ENCODE measurements at places on chromosomes 7 and 10. TPM values are rescaled to one million over a fixed set of nuclear protein-coding genes. Genes with fewer than 3 reads are reported as not detected.

The VSTM4 gene
- total RNA-seq, result 10.0 TPM

The TSPAN13 gene
- total RNA-seq, result 5.6 TPM

The PRKG1 gene
- 24.5 TPM for total RNA-seq

The AZGP1 gene
- 2.5 TPM for total RNA-seq

- no peak for DNase-seq
Observed at GRCh38 chr10:46528675-46529615, 27.5 kb downstream of the GPRIN2 start.

DNA sequence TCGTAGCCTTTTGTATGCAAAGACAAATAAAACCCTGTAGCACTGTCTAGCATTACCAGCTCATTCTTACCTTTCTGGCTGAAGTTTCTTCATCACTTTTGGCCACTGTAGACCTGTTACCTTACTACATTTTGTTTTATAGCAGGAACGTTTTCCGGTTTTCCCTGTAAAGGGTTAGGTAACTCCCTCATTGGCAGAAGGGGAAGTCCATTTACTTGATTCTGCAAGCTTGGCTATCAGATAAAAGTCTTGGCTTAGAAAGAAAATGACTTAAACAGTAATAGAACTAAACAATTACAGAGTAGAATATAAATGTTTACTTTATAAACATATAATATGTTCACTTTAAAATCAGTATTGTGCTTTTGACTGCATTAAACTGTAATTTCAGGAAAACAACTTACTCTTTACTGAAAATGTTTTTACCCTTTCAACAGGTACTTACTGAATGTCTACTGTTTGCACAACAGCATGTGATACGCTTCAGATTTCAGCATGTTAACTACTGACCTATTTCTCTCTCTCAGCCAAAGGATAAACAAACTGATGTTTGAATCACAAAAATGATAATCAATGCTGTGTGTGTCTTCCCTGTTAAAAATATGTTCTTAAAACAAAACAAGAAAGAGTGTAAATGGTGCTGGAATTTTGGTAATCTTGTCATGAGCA is 67.1 kb downstream of the OTUD1 start:
- no peak for DNase-seq

GRCh38 chr7:155676052-155676451 is 31.6 kb downstream of the RBM33 start:
- no peak for DNase-seq
